ENCODE measurements at places on chromosomes 2 and 18.

GRCh38 chr2:178324077-178324476 lies 126.9 kb downstream of the PRKRA start:
- DNase-seq, result no peak

DNA sequence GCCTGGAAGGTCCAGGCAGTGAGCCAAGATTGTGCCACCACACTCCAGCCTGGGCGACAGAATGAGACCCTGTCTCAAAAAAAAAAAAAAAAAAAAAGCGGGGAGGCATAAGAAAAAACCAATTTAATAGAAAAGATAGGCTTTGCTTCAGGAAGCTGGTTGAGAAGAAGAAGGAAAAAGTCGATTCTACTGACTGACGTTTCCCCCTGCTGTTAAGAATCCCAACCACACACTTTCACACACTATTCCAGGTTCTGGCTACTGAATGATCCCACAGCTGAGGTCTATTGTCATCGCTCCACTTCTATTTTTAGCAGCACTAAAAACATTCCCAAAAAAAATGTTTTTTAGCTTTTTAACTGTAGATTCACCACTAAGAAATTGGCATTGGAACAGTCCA lies 6.7 kb upstream of the CHCHD5 start:
- DNase-seq, result no peak

GRCh38 chr18:57813245-57813644 lies 10.1 kb upstream of the ATP8B1 start:
- DNase-seq, result no peak

GRCh38 chr18:73688851-73689711 lies 458.6 kb downstream of the FBXO15 start:
- no peak for DNase-seq

GRCh38 chr2:205103699-205104098 lies 558.4 kb downstream of the PARD3B start:
- no peak for DNase-seq

DNA sequence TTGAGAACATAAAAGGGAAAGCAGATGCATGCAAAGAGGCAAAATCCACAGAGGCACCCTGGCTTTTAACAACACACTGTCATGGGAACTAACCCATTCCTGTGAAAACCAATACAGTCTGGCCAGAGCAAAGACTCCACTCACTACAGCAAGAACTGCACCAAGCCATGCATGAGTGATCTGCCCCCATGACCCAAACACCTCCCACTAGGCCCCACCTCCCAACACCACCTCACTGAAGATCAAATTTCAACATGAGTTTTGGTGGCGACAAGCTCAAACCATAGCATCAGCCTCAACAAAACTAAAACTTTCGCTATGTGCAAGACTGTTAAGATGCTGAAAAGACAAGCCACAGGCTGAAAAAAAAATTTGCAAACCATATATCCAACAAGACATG lies 162.8 kb downstream of the SMAD2 start:
- no peak for DNase-seq

DNA sequence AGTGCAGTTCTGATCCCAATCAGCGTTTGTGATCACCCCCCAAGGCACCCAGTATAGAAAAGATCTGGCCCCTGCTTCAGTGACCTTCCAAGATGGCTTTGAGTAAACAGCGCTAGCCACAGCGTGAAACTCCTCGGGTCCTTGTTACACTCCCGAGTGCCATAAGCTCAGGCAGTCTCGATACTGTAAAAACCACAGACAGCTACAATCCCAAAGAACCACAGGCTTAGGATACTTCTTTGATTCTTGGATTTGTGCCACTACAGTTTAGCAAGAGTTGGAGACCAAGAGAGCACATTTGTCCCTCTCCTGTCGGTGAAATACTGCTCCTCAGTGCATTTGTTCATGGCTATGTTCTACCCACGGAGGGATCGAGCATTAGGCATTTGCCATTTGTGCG lies 352.5 kb upstream of the ZNF521 start:
- DNase-seq, result no peak

DNA sequence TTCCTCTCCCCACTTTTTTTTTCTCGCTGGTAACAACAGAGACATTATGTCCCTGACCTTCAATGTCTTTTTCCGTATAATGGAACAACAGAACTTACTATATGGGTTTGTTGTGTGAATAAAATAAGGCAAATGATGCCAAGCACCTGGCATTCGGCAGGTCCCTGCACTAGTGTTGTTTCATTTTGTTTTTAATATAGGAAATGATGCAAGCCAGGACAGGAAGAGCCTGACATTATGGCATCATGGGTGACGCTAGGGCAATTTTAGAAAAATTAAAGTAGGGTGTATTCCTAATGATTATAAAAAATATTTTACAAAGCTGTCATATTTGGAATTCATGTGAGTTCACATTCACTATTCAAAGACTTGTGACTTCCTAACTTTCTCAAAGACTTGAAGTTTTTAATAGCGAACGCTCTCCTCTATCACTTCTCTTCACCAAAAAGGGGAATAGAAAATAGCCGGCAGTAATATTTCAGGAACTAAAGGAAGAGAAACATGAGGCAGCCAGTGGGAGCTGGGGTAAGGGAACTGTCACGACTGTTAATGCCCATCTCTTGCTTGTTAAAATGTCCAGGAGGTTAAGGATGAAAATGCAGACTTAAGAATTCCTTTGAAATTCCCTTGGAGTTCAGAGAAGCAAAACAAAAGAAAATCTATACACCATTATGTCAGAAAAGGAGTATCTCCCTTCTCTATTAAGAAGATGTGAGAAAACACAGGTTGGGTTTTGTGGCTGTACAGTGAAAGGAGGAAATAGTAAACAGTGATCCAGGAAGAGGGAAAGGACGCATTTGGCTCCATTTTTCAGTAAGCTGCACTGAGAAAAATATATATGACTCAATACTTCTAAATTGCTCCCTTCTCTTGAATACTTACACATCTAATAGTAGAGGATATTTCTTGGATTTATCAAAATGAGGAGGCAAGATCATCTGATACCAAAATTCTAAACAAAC lies 60.2 kb downstream of the DPP4 start:
- DNase-seq, result no peak

DNA sequence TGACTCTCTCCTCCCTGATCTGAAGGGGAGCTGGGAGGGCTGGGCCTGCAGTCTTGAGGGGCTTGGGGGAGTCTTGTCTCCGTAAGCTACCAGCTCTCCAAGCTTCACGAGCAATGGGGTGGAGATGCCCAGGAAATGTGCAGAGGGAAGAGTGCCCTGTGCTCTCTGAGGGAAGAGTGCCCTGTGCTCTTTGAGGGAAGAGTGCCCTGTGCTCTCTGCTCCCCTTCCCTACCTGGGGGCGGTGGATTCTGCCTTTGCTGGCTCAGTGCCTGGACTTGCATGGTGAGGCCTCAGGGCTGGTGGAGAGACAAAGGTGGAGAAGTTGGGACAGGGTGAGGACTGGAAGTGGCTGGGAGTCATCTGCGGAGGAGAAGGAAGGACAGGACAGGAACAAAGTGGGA lies 72.7 kb downstream of the TWIST2 start:
- DNase-seq, result no peak

GRCh38 chr2:21118302-21118920 lies 5.4 kb upstream of the TDRD15 start:
- no peak for DNase-seq

DNA sequence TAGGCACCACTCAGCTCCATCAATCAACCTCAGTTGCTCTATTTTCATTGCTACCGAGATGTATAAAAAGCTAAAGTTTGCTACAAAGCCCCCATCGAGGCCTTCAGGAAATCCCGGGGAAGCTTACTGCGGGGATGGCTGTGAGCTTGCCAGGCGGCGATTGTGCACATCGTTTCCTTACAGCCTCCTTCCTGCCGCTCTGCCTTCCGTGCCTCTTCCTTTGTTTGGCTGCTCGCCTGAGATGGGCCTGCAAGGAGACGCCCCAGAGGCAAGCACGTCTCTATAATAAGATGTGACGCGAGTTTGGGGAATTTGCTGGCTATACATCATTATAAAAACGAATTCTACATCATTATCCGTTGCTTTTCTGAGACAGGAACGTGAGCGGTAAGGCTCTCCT lies 41.6 kb downstream of the DHRS9 start:
- no peak for DNase-seq

Data from posterior vena cava (tissue), 2 donors.